Fibroblast of gingiva (primary cell): ENCODE measurements at places on chromosomes 12 and 14.

- no peak for DNase-seq
These were observed 345.3 kb downstream of the RPL10L start for GRCh38 chr14:46306267-46306666.

- no peak for DNase-seq
These were observed 9.9 kb downstream of the DIP2B start for GRCh38 chr12:50514526-50515276.

DNA sequence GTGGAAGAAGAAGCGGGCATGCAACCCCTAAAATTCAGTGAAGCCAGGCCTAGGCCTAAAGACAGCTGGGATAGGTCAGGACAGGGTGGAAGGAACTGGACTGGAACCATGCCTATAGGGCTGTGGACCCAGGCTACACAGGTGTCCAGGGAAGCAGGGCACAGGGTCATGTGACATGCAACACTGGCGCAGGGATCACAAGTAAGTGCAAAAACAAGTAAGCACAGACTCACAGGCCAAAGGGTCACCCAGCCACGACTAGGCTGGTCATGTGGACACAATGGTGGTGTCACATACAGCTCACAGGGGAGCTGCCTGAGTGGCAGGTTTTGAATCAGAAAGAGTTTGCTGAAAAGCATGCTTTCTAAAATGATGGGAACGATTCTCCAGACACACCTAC lies 195.7 kb downstream of the SPTSSA start:
- DNase-seq: no peak

DNA sequence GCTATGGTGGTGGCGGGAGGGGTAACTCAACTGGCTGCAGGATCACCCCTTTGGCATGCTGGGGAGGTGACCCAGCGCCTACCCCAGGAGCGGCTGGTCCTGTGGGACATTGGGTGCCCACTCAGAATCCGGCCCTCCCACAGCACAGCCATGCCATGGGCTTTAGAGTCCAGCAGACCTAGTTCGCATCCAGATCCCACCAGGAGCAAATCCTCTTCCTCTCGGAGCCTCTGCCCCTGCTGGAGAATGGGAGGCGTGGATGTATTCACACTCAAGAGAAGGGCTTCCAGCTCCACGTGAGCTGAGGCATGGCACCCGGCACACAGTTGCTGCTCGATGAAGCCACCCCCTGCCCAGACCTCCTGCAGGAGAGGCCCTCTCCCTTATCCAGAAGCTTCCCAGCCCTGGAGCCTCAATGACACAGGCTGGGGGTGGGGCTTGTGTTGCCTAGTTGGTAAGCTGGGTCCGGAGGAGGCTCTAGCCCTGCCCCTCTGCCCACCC lies 17.7 kb downstream of the FAM222A start:
- no peak for DNase-seq

DNA sequence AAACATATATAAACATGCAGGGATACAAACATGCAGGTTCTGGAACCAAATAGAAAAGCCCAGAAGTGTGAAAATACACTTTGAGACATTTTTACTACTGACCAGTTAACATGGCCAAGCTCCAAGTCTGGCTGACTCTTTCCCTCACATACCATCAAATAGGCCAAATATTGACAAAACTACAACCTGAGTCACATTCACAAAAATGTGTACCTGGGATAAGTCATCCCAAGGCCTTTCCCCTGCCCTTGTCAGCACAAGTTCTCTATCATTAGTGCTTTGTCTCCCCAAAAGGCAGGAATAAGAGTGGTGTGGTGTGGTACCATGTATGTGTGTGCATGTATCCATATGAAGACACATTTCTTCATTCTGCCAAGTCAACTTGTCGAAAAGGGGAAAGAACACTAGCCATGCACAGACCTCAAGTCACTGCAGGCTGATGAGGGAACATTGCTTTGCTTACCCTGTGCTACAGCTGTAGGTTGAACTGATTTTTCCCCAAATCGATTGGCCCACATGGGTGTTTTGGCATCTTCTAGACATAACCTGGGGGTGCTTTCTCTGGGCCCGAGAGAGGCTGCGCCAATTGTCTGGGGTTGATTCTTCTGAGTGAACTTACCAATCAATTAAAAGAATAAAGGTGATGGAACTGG lies 14.9 kb downstream of the HOXC4 start:
- DNase-seq: no peak

- no peak for DNase-seq
These were observed 30.0 kb downstream of the DAD1 start for GRCh38 chr14:22559041-22559440.

- no peak for DNase-seq
These were observed 383.3 kb downstream of the ALG10 start for GRCh38 chr12:34405286-34406227.

DNA sequence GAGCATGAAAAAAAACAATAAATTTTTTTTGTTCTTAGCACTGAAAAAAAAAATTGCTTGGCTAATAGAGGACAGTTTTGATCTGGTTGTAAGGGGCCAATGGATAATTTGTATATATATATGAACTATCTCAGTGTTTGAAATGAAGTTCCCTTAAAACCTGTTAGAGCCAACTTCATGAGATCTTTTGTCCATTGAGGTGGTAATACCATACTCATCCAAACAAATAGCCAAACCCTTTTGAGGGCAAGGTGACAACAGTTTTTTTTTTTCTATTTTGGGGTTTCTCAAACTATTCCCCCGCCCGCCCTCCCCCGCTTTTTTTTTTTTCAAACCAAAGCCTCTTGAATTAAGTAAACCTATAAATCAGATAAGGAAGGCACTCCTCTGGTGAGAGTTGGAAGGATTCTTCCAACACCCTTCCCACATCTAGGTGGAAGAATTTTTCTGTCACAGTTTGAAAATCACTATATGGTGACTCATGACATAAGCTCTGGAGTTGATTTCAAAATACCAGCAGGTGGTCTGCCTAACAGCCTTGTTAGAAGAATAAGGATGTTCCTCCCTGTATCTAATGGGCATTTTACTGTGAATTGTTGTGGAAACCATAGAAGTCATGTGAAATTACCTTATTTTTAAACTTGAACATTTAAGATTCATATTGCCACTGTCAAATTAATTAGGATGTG lies 10.2 kb downstream of the ARHGAP5 start:
- no peak for DNase-seq

GRCh38 chr12:99529966-99530365 lies 117.6 kb upstream of the GARIN6 start:
- DNase-seq: no peak

DNA sequence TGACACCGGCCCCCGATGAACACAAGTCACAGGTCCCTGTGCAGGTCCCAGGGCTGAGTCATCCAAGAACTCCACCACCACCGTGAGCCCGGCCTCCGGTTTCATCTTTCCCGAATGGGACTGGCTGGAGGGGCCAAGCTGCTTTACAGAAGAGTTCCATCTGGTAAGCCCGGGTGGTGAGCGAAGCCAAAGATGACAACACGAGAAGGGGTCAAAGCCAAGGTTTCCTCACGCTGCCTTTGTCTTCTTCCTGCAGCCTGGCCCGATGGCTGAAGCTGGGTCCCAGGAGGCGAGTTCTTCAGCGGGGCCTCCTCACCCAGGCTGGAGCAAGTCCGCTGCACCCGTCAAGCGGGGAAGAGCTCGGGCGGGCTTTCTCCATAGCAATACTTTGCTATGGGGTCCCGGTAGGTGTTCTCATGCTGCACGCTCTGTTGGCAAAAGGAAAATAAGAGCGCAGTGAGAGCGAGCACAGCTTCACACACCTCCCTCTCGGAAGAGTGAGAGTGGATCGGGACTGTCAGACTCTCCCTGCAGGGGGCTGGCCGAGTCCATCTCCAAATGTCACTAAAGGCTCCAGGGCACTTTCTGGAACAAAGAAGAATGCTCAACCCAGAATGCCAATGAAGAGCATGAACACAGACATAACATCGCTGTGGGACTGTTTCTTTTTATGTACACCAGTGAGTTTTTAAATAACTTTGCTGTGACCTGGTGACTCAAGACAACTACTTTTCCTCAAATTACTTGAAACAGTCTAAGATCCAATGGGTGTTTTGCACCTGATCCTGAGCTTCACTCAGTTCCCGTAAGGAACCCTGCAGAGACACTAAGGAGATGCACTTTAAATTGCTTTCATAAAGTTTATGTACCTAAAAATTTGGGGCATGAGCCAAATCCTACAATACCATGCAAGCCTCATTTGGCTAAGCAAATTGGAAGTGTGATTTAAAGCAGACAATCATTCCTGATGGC lies 20.1 kb downstream of the SPRING1 start:
- peak; percentile 84 for DNase-seq

DNA sequence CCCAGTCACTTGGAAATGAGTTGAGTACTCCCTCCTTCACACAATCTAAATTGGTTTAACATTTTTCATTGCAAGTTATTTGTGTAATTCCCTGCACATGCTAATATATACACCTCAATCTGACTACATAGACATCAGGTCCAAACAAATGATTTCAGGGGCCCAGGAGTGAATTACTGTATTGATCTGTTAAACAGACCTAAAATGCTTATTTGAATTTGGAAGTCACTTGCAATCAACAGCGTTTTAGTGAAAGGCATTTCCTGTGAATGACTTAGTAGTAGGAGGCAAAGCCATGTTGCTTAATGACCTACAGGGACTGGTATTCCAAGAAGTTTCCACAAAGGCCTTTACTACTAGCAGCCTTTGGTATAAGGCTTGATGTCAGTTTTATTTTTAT lies 22.6 kb upstream of the SLC15A5 start:
- DNase-seq: peak; percentile 51

DNA sequence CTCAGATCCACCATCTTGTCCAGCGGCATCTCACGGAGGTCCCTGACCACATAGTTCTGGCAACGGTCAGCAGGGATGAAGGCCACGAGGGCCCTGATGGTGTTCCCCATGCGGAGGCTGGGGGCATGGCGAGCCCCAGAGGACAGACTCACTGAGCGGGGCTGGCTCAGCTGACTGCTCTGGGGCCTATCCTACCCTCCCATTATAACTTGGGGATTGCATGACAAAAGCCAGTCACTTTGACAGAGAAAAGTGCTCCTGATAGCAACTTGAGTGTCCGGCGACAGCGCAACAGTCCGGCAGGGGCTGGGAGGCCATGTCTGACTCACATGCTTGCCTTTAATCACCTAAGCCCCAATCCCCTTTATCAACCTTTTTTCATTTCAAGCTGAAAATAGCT lies at the start of gene LRRC10:
LRRC10 (minus strand) TSS at position 179 of the 400 bp plus-strand sequence; CDS start at position 110, 69 bp downstream.
- no peak for DNase-seq

DNA sequence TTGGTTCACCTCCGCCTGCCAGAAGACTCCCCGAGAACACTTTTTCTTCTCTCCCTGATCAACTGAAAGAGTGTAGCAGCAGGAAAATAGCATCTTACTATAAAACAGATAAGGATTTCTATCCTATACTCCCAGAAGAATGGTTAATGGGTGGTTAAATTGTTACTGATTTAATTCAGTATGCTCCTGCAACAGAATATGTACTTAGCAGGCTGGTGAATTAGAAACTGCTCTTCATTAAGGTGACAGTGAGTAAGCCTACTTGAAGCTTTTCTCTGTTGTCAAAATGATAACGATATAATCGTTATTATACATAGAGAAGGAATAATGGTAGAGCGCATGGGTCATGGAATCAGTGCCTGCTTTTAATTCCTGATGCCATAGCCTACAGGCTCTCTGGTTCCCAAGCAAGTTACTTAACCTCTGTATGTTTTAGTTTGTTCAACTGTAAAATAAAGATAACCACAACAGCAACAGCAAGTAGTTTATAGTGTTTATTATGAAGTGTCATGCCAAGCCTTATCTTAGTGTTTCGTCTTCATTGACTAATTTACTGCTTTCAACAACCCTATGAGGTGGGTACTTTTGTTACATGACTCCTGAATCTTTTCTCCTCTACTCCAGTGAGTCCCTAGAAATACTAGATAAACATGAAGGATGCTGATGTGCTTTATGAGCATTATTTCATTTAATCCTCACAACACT lies 392.6 kb downstream of the CCDC91 start:
- no peak for DNase-seq

DNA sequence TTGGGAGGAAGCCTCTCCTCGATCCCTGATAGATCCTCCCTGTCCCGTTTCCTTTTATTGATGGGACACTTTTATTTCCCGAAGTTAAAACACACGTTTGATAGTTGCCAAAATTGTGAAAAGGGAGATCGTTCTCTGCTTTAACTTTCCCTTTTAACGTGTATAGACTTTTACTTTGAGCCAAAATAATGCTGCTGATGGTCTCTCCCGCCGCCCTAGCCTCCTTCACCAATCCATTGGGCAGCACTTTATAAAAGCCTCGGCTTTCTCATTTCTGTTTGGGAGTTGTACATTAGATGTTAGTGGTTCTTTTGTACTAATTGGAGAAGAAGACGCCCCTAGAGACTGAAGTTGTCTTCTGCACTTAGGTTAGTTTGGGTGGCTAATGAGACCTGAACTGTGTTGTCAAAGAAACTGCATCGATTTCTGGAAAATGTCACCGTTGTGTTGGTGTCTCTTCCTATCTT lies 1.4 kb downstream of the TMTC2 start:
- DNase-seq: no peak

DNA sequence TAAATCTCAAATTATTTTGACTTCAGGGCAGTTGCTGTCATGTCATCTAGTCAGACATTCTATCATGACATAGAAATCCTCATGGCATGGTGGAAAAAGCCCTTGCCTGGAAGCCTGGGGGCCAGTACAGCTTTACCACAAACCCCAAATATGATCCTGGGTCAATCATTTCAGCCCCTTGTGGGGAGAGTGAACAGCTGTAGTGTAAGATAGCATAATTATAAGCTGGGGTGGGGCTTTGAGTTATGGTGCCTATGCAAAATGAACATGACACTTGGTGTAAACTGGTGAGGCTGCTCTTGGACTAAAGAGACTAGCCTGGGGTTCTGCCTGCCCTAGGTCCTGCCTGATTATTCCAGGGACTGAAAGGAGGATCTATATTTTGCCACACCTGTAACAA lies 207.7 kb upstream of the DDHD1 start:
- DNase-seq: no peak

- no peak for DNase-seq
These were observed 6.7 kb upstream of the CACNB3 start for GRCh38 chr12:48811437-48812090.

GRCh38 chr12:32146074-32146873 lies 39.6 kb downstream of the BICD1 start:
- DNase-seq: no peak

DNA sequence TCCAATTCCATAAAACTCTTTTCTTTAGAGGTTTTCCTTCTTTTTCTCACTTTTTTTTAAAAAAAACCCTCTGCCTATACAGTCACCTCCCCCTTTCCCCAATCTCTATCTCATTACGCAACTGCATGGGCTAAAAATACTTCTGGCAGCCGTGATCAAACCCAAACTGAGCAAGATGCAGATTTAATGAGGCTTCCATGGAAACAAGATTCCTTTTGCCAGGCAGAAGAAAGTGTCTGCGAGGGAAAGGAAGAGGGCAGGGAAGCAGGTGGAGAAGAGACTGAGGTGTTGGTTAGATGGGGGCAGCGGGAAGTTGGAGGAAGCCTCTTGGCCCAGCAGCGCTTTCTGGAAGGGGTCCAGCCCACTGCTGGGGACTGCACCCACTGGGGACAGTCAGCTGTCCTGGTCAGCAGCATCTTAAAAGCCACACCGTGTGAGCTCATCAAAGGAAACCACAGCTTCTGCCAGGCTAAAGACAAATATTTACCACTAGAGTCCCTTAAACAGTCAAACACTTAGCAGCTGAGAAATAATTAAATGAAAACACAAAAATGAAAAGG lies 90.4 kb downstream of the SLC8A3 start:
- DNase-seq: no peak
